ENCODE measurements at places on chromosomes 6 and 20. TPM values are rescaled to one million over a fixed set of nuclear protein-coding genes. Genes with fewer than 3 reads are reported as not detected.

- no peak for DNase-seq
- no peaks in the 10 kb centered on the region for H3K27me3 ChIP-seq
- no peak overlapping the region for H3K27ac ChIP-seq
- H3K4me3 ChIP-seq, result no peak overlapping the region
- H3K36me3 ChIP-seq, result no peaks in the 10 kb centered on the region
Observed at GRCh38 chr6:162962093-162962492, 234.3 kb downstream of the PACRG start.

KCNK5 gene
- total RNA-seq, result 0.60 TPM

NRSN1 gene
- total RNA-seq, result not detected

CDSN gene
- not detected for total RNA-seq

DNA sequence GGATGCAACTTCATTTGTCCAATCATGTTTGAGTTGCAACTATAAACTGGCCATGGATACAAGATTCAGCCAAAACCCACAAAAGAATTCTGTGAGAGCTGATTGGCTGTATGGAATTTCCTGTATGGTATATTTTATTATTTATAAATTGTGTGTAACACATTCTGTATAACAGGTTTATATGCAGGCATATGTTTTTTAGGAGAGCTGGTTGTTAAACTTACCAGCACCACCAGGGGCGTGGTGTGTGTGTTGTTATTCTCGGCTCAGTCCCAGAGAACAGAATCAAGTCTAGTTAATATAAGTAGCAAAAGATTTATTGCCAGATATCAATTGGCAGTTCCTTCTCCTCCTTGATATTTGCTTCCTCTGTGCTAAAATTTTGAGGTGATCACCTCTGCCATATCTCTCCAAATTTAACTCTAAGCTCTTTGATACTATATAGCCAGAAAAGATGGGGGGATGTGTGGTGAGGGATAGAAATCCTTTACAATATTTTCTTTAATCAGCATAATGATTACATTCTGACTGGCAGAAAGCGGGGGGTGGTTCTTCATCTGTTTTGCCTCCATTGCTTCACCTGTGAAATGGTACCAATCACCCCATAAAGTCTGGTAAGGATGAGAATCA is 22.9 kb downstream of the CNBD2 start:
- no peaks in the 10 kb centered on the region for H3K4me1 ChIP-seq
- no peak for DNase-seq
- H3K27me3 ChIP-seq, result no peaks in the 10 kb centered on the region
- no peak overlapping the region for H3K4me3 ChIP-seq
- H3K36me3 ChIP-seq, result no peaks in the 10 kb centered on the region
- H3K27ac ChIP-seq, result no peak overlapping the region

- no peaks in the 10 kb centered on the region for H3K36me3 ChIP-seq
- no peaks in the 10 kb centered on the region for H3K27me3 ChIP-seq
- H3K27ac ChIP-seq, result no peak overlapping the region
- H3K4me3 ChIP-seq, result no peak overlapping the region
- no peak for DNase-seq
Observed at GRCh38 chr6:71209626-71210025, 79.0 kb upstream of the OGFRL1 start.

DNA sequence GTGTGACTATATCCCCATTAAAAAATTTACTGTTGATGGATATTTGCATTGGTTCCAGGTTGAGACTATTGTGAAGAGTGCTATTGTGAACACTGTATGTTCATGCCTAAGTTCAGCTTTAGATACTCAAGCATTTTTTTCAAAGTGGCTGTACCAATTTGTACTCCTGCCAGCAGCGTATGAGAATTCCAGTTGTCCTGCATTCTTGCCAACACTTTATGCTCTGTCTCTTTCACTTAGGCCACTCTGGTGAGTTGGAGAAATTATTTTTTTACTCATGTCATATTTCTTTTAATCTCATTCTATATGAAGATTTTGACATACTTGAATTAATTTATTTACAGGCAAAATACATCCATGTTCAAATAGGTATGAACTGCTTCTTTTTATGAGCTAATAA is 76.2 kb downstream of the JAG1 start:
- H3K27me3 ChIP-seq, result no peaks in the 10 kb centered on the region
- no peaks in the 10 kb centered on the region for H3K36me3 ChIP-seq
- H3K4me1 ChIP-seq, result no peaks in the 10 kb centered on the region
- no peak overlapping the region for H3K4me3 ChIP-seq
- H3K27ac ChIP-seq, result no peak overlapping the region

- H3K4me3 ChIP-seq, result no peak overlapping the region
- DNase-seq, result no peak
- no peak overlapping the region for H3K27ac ChIP-seq
- no peaks in the 10 kb centered on the region for H3K27me3 ChIP-seq
- no peaks in the 10 kb centered on the region for H3K4me1 ChIP-seq
Observed at GRCh38 chr20:6941571-6941970, 174.1 kb downstream of the BMP2 start.

GRCh38 chr6:131136021-131136786 is 937 bp downstream of the AKAP7 start:
- H3K4me3 ChIP-seq, result peak overlapping the region; percentile 91
- peak overlapping the region; percentile 69 for H3K27ac ChIP-seq
- H3K36me3 ChIP-seq, result no peaks in the 10 kb centered on the region

DNA sequence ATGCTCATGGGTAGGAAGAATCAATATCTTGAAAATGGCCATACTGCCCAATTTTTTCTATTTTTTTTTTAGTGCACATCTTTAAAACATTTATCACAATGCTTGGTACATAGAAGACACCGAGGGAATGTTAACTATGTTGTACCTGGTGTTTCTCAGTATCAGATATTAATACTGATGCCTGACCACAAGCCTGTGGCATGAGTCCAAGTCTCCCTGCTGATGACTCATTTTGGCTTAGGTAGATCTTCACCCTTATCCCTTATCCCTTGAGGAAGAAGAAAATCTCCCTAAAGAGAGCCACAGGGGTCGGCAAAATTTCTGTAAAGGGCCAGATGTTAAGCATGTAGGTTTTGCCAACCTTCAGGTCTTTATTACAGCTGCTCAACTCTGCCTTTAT is 14.5 kb downstream of the CD109 start:
- no peaks in the 10 kb centered on the region for H3K27me3 ChIP-seq
- H3K4me1 ChIP-seq, result peaks cover 8% of the 10 kb centered on the region
- DNase-seq, result no peak
- H3K4me3 ChIP-seq, result no peak overlapping the region
- H3K36me3 ChIP-seq, result no peaks in the 10 kb centered on the region
